ENCODE measurements at places on chromosomes 3 and 15.

GRCh38 chr3:33826688-33827087 lies 28.3 kb downstream of the PDCD6IP start:
- DNase-seq = no peak

DNA sequence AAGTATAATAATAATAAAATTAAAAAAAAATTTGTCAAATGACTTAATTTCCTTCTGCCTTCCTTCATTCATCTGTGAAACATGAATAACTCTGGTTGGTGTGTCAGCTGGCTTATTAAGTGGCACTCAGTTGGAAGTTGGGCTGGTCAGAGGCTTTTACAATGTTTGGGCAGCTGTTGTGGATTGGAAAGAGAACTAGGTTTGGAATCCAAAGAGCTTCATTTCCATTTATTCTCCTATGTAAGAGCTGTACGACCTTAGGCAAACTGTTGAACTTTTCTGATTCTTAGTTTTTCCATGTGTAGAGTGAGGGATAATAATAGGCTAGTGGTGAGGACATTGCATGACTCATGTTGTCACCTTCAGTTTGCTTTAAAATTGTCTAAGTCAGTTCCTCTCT lies 606.7 kb downstream of the PDCD6IP start:
- no peak for DNase-seq

DNA sequence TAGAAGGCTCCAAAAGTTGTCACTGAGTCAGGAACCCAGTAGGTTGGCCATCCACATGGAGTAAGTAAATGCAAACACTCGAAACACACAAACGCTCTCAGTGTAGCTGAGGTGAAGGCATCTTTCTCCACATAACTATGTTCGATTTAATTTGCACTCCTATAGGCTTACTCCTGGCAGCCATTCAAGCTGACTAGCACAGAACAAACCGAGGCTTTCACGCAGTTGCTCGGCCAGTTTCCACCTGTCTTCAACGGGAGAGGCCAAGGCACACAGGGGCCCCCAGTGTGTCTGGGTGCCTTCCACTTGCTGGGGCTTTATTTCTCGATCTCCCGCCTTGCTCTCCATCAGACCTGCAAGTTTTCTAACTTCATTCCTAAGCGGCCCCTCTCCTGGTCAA lies 18.9 kb downstream of the RGMA start:
- no peak for DNase-seq

GRCh38 chr3:64163755-64164148 lies 61.5 kb downstream of the PRICKLE2 start:
- no peak for DNase-seq

GRCh38 chr15:74545776-74546656 lies 5.0 kb downstream of the ARID3B start:
- DNase-seq = peak; percentile 84

DNA sequence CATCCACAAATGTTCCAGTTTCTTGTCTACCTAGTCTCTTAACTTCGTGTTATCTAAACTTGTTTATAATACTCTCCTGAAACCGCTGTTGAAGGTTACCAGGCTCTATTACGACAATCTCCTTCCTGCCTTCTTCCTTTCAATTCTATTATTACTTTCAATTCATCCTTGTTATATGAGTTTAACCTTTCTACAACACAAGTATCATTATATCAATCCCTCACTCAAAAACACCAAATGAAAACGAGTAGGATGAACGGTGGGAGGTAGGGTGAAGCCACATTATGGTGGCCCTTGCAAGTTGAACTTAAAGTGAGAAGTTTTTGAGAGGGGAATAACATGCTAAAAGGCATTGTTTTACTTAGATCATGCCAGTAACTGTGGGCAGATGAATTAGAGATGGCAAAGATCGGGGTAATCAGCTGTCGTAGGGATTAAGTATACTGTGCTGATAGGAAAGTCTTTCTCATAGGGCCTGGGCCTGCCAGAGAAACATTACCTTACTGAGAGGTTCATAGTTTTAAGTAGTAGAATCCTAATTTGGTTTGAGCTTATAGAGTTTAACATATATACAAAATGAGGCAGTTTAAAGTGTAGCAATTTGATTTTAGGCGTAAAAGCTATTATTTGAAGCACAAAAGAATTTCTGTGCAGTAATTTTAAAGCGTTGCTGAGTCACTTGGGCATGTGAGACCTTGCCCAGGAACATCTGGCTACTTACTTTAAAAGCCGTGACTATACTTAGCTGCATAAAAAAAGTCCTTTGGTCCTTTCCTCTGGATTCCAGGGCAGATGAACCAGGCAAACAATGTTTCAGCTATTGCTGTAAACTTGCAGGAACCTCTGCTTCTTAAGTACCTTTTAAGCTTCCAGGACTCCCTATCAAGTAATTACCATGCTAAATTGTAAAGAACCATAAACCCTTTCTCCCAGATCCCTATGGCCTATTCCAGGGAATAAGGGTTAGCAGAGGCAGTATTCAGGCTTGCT lies 3.3 kb upstream of the CEP97 start:
- DNase-seq = no peak

Measured in CD4-positive, alpha-beta T cell treated with Interleukin-6 at 100 ng/mL for 8 hours (primary cell).